ENCODE measurements at places on chromosomes 2 and 18.

- DNase-seq = no peak
These were observed 18.0 kb downstream of the PARD6G start for GRCh38 chr18:80229363-80229762.

DNA sequence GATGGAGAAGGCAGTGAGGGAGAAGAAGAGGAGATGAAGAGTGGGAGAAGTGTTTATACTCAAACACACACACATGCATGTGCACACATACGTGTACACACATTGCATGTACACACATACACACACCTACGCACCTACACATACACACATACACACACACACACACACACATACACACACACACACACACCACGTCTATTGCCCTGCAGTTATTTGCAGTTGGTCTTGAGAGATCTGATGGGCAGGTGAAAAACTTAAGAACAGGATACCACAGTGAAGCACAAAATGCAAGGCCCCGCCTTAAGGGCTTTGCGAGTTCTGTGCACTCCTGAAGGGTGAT, 190.2 kb downstream of the MYCN start:
- no peak for DNase-seq

DNA sequence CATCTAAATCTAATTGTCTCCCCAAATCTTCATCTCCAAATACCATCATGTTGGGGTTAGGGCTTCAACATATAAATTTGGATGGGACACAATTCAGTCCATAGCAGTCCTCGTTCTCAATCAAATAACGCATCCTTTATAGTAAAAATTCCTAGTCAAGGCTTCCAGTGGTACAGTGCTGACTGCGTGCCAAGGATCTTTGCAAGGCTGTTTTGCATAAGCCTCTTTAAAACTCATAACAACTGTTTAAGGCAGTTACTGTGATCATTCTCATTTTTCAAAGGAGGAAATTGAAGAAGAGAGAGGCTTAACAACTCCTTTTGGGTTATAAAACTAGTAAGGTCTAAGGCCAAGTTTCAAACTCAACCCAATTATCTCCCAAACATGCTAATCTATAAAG, 666.9 kb downstream of the NYAP2 start:
- DNase-seq = no peak

GRCh38 chr18:62101321-62101721, 85.5 kb downstream of the PIGN start:
- no peak for DNase-seq

- no peak for DNase-seq
These were observed 16.5 kb upstream of the SLC16A14 start for GRCh38 chr2:230085201-230085600.

DNA sequence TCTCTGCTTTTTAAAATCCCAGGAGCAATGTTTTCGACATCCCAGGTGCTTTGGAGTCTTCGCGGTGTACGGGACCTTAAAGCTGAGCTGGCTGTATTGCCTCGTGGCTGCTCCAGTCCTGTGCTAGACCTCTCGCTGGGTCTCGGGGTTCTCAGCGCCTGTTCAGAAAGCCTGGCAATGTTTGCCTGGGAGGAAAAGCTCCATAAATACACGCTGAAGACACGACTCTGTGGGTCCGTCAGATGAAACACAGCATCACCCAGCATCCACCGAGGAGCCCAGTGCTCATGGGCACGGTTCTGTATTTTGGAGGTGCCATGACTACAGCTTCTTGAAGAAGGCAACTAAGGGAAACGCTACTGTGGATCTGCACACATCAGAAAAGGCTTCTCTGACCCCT, 21.6 kb downstream of the MBP start:
- no peak for DNase-seq

DNA sequence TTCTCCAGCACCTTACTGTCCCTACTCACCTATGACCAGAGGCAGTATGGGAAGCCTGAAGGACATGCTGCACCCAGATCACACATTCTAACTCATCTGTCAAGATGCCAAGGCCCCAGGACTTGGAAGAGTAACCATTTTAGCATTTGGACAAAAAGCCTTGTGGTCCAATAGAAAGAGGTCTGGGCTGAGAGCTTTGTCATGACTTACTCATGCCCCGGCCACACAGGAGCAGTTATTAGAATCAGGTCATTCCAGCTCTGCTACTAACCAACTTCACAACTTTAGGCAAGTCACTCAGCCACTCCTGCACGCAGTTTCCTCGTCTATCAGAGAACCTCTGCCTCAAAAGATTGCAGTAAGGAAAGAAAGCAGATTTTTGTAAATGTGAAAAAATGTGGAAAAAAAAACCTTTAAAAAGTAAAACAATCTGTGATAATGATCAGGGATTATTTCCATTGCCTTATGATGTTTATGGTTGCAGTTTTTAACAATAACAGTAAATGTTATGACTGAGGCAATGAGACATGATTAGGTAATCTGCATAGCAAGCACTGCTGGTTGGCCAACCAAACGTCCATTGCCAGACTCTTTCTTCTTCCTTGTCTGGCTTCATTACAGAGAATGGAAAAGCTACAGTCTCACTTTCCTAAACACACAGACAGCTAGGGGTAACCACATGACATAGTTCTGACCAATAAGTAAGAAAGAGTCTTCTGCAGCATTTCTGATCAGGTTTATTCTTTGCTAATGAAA, 255.4 kb upstream of the CHAC2 start:
- no peak for DNase-seq

DNA sequence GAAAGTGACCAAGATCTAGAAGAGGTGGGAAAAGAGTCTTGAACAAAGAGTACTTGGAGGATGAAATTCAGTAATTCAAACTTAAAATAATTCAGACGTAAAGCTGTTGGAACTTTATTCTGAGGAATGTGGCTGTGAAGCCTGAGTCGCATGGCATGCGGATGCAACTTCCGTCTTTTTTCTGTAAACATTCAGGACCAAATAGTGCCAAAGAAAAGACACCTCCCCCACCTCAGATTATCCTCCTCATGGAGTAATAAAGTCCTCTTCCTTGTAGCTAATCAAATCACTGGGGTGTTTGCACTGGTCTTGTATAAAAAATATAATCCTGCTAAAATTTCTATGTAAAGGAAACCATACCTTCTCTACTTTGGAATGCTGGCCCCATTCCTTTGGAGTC, 790.4 kb downstream of the TSN start:
- DNase-seq = no peak

DNA sequence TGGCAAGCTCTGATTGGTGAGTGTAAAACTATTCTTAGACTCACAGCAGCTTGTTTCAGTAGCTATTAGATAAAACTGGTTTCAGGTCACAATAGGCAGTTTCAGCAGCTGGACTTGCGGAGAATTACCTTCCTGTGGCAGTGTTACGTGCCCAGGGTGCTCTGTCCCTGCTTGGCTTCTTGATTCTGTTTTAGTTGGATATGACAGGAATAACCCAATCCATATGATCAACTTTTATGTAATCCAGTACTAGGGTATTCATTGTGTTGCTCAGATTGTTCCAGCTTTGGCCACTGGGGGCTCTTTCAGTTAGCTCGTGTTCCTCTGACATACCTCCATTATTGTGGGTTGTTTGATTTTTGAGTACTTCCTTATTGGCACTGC, 43.1 kb downstream of the INPP4A start:
- no peak for DNase-seq

DNA sequence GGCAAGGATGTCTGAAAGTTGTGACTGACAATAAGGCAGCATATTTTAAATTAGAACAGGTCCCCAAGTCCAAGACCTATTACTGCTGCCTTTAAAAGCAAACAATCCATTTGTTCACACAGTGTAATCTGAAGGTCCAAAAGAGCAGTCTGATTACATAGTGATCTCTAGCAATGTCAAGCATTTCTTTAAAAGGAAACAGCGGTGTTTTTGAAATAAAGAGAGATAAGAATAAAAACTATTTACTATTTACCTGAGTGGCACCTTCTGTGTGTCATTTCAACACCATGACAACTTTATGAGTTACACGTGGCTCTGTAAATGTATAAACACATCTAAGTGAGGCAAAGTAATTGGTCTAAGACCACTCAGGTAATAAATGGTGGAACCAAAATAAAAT, 1009.9 kb upstream of the CNTNAP5 start:
- no peak for DNase-seq

GRCh38 chr18:55627007-55627406, 39.0 kb upstream of the TCF4 start:
- DNase-seq = no peak

GRCh38 chr2:212088353-212088752, 450.2 kb downstream of the ERBB4 start:
- DNase-seq = no peak

DNA sequence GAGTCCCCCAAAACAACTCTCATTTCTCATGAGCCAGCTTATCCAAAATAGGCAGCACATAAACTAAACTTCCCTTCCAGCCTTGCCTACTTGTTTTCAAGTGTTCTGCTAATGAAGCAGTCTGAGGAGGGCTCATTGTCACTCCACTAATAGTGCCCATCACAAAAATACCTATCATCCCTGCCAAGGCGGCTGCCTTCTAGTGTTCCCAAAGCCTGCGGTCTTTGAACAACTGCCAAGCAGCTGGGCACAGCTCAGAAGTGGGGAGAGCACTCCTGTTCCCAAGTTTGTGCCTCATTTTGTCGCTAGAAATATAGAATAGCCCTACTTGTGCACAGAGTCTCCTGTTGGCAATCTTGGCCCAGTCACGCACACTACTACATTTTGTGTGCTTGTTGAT, 50.3 kb downstream of the DTNA start:
- DNase-seq = no peak

GRCh38 chr2:41854227-41854626, 193.6 kb upstream of the PKDCC start:
- DNase-seq = no peak

- no peak for DNase-seq
These were observed 67.3 kb downstream of the CCBE1 start for GRCh38 chr18:59629894-59630293.

DNA sequence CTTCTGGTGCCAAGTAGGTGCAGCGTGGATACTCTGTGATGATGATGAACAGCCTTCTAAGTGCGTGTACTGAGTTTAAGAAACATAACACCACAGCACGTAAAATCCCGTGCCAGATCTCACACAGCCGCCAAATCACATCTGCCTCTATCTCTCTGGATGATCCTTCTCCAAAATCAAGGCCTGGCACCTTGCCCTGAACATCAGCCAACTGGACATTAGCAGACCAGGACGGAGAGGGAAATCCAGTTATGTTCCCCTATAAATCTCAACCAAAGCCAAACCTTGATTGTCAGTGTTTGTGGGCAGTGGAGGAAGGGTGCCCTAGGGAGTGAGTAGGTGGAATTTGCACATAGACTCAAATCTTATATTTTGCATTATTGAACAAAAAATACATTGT, 164.3 kb downstream of the MIB1 start:
- no peak for DNase-seq

GRCh38 chr18:62450546-62451410, 72.0 kb upstream of the ZCCHC2 start:
- DNase-seq = no peak

GRCh38 chr2:21787941-21788340, 664.2 kb downstream of the TDRD15 start:
- no peak for DNase-seq

DNA sequence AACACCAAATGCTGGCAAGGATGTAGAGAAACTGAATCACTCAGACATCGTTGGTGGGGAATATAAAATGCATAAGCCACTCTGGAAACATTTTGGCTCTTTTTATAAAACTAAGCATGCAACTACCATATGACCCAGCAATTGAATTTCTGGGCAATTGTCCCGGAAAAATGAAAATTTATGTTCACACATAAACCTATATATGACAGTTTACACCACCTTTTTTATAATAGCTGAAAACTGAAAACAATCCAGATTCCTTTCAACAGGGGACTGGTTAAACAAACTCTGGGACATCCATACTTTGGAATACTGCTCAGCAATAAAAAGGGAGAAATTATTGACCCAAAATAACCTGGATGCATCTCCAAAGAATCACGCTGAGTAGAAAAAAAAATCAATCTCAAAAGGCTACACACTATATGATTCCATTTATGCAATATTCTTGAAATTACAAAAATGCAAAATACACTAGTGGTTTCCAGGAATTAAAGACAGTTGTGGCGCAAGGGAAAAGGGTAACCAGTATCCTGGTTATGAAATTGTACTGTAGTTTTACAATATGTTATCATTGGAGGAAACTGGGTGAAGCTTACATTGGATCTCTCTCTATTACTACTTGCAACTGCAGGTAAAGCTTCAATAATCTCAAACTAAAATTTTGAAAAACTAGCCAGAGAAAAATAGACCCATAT, 130.2 kb upstream of the PID1 start:
- no peak for DNase-seq

DNA sequence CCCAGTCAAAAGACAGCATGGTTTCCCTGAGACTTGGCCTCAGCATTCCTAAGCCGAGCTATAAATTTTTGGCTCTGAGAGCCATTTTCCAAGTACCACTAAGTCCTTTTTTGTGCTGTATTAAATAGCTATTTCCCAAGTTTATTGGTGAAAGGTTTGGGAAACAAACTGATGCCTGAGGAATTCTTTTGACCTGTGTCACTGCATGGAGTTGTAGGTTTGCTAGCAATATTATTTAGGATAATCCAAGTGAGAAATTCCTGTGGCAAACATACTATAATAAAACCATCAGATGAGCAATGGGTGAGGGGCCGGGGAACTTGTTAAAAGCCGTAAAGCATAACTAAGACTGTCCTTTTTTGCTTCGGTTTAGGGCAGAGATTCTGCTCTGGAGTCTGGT, 28.4 kb downstream of the ARHGAP28 start:
- no peak for DNase-seq

DNA sequence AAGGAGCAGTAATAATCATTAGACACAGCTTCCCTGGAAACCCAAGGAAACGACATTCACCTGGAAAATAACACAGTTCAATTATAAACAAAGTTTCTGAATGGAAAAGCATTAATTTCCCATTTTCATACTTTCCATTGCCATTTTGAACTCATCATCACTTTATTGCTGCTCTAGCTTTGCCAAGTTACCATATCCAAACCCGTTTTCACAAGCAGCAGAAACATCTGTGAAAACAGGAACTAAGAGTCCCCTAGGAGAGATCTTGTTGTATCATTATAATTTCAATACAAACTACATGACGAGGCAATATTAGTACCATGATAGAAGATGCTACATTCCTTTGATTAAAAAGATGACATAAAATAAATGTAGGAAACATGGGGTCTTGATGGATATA, 597.0 kb upstream of the NRXN1 start:
- DNase-seq = no peak

DNA sequence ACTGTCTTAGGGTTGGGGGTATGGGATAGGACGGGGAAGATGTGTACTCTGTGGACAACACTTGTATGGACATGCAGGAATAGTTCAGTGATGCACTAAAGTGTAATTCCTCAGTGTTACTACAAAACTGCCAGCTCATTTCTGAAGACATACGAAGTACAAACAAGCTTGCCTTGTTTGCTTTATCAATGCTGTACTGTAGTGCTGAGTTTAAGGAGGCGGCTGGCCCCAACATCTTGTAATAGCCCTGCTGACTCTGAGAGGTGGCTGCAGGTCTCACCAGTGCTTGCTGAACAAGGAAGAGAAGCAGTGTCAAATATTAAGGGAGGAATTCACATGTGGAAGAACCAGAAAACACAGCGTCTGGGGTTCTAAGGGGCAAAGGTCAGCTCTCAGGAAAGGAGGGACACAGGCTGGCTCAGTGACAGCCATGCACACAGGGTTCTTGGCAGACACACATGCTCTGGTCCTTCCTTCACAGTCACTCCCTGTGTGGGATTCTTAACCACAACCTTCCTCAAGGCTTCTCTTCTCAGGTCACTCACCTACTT, 39.8 kb upstream of the EVA1A start:
- no peak for DNase-seq

GRCh38 chr18:50395093-50395492, 20.2 kb downstream of the SKA1 start:
- DNase-seq = no peak

- peak; percentile 85 for DNase-seq
These were observed 85.0 kb downstream of the WDSUB1 start for GRCh38 chr2:159201360-159202063.
